Germinal center (tissue), 1 donor: ENCODE measurements at places on chromosomes 6 and 20.

DNA sequence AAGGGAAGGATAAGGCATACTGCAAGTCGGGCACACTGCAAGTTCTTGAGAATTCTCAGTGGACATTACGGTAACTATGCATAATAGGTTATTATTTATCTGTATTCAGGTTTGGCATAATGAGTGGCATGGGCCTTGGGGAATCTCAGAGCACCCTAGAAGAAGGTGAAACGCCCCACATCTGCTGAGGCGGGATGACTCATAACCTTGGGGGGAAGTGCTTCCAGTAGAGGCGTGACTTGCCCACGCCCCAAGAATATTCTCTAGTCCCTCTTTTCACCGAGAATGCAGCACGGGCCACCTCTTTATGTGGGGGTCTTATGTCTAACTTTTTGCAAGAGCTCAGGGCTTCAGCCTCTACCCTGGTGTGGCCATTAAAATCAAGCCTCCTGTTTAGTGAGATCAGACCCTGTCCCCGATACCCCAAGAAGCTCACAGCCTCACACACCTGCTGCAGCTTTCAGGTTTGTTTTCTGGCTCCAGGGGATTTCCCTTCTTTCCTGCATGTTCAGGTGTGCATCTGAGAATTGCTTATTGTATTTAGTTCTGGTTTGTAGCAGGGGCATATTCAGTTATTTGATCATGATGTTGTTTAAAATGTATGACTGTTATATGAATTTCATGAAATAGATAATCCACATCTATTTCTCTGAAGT lies 19.1 kb downstream of the ZFP64 start:
- no peak for DNase-seq

DNA sequence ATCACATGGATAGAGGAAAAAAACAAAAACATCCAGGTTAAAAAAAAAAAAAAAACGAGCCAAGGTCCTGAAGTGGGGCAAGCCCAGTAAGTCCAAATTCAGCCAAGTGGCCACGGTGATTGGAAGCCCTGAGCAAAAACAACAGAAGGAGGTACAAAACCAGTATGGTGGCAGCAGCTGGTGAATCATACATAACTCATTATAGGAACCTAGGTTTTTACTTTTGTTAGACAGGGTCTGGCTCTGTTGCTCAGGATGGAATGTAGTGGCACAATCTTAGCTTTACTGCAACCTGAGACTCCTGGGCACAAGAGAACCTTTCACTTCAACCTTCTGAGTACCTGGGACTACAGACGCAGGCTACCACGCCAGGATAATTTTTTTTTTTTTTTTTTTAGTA lies 22.7 kb upstream of the MYB start:
- no peak for DNase-seq

GRCh38 chr20:53468587-53468986 lies 125.1 kb downstream of the ZNF217 start:
- no peak for DNase-seq

GRCh38 chr6:138647006-138647405 lies 126.6 kb upstream of the CCDC28A start:
- DNase-seq = no peak

- DNase-seq = no peak
These were observed 844 bp downstream of the WFDC2 start for GRCh38 chr20:45470262-45470931.

GRCh38 chr20:61699495-61700374 lies 365.9 kb downstream of the TAF4 start:
- DNase-seq = no peak

- no peak for DNase-seq
These were observed 109.0 kb downstream of the ZFP64 start for GRCh38 chr20:52082612-52083011.

DNA sequence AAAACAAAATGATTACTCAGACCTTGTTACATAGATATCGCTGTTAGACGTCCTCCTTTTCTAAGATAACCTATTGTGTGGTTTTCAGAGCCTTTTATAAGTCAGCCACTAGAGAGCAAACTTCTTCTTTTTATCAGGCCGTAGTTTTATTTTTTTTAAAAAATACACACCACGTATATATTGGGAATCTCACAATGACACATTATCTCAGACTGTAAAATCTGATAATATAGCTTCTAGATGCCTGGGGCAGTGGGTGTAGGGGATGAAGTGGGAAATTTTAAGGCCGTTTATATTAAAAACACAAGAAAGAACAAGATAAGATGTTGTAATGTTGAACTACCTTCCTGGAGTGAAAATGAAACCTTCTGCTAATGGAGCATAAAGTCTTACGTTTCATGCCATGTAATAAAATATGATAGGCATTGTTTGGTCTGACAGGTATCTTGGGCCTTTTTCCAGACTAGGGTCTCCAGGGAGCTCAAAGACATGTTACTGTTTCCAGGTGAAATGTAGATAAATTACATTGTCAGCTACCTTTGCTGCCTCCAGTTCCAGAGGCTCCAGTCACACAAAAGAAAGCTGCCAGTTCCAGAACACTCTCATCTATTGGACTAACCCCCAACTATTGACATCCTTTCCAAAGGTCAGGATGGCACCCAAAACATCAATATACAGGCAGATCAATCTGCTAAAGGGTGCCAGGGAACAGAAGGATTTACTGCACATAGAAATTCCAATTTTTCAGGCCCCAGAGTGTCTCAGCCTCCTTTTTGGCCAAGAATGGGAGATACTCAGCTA lies 130.2 kb upstream of the AKIRIN2 start:
- peak; percentile 15 for DNase-seq

DNA sequence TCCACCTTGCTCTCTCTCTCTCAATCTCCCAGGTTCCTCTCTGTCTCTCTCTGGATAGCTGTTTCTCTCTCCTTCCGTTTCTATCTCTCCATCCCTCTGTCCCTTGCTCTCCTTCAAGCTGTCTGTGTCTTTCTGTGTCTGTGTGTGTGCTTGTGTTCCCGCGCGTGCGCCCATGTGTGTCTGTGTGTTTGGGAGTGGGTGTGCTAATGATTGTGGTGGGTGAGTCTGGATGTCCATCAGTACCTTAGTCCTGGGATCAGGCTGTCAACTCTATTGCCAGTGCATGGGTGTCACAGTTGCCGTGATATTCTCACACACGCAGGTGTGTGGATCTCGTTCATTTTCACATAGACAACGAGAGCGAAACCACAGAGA lies 1380.6 kb upstream of the DEFB115 start:
- DNase-seq = no peak

DNA sequence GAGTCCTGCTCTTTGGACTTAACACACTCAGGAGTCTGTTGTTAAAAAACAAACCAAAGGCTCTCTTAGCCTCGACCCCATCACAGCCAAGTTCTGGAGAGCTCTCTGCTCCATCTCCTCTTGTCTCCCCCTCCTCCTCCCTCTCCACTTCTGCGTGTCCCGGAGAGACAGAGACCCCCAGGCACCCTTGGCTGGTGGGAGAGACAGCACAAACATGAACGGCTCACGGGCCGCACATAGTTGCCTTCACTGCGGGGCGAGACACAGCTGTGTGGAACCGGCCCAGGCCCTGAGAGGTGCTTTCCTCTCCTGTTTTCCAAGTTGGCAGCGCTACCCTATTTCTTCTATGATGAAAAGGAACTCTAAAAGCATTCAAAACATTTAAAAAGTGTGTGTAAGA lies 23.3 kb upstream of the MYT1 start:
- DNase-seq = no peak

GRCh38 chr20:35093267-35093884 lies 769 bp upstream of the TRPC4AP start:
- DNase-seq = no peak

DNA sequence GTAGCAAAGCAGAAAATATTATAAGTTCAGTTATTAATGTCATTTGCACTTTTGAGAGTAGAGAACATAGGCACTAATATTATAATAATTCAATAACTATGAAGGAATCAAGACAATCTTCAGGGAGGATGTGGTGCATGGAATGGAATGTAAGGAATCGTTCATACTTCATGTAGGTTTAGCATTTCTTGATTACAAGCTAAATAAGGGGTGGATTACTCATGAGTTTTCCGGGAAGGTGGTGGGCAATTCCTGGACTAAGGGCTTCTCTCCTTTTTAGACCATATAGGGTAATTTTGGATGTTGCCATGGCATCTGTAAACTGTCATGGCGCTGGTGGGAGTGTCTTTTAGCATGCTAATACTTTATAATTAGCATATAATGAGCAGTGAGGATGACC lies 9.1 kb upstream of the BTNL2 start:
- DNase-seq = no peak

GRCh38 chr6:70270287-70271005 lies 32.4 kb downstream of the COL9A1 start:
- no peak for DNase-seq

- no peak for DNase-seq
These were observed 74.2 kb downstream of the SLC22A23 start for GRCh38 chr6:3382326-3383279.

DNA sequence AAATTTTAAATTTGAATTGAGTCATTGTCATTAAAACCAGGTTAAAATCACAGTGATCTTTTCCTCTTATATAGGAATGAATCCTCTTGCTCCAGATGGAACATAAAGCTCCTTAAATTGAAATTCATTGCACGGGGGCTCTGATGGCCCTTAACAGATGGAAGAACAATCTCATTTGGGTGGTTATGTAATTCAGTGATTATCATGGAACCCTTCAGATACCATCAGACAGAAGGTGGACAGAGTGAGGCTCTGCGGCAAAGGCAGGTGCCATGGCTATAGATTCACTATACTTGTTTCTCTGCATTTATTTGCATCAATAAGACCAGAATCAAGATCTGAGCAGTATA lies 17.8 kb upstream of the RNF182 start:
- no peak for DNase-seq

GRCh38 chr6:39516471-39516870 lies 194.0 kb upstream of the KCNK16 start:
- DNase-seq = no peak

DNA sequence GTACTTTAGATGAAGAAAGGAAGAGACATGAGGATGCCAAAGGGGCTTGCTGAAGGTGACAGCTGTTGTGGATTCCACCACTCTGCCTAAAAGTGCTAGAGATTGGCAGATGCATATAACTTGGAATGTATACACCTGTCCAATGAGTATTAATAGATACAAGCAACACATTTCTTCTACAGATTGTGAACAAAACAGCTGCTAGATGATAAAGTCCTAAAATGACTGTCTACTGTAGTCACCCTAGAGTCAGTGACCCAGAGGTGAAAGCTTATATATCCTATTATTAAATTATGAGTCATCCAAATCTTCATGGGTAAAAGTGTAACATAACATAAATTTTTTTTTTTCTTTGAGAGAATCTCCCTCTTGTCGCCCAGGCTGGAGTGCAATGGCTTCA lies 5.2 kb downstream of the RNF217 start:
- DNase-seq = no peak

DNA sequence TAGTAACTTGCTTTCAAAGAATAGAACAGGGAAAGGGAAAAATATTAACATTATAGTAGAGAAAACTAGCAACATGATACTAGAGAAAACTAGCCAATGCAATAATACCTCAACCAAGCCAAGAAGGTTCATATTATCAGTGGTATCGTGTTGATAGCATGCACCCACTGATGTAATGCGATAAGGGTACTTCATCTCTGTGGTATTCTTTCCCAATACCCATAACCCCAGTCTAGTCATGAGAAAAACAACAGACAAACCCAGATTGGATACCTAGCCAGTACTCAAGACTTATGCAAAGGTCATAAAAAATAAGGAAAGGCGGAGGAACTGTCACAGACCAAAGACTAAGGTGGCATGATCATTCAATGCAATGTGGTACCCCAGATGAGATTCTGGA lies 21.0 kb downstream of the BLOC1S5 start:
- DNase-seq = no peak

- no peak for DNase-seq
These were observed 133.1 kb downstream of the LY86 start for GRCh38 chr6:6721606-6722005.
